ENCODE measurements at places on chromosomes 3 and 15.

DNA sequence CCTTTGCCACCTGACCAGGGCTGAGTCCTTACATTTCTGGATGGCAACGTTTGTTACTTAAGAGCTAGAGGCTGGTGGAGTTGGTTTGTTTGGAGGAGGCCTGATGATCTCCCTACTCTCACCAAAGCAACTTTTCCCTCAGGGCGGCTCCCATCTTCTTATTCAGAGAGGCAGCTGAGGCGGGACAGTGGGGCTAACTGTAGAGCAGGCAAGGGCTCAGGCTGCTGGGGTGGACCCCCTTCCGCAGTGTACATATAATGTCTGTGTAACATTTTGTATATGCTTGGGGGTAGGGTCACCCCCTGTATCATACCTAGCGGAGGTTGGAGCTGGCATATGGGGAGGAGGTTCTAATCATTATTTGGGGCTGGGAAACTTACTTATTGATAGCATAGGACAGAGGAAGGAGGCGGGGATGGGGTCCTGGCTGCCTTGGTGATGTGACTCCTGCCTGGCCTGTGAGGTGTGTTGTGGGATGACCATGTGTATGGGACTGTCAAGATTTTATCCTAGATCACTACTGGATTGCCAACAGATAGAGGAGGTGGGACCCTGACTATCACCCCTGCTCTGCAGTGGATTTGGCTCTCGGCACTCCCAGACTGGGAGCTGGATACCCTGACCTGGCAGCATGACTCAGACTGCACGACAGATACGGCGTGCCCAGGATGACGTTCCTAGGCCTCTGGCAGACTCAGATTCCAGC is 52.5 kb upstream of the UBE2Q2 start:
- no peak for DNase-seq

DNA sequence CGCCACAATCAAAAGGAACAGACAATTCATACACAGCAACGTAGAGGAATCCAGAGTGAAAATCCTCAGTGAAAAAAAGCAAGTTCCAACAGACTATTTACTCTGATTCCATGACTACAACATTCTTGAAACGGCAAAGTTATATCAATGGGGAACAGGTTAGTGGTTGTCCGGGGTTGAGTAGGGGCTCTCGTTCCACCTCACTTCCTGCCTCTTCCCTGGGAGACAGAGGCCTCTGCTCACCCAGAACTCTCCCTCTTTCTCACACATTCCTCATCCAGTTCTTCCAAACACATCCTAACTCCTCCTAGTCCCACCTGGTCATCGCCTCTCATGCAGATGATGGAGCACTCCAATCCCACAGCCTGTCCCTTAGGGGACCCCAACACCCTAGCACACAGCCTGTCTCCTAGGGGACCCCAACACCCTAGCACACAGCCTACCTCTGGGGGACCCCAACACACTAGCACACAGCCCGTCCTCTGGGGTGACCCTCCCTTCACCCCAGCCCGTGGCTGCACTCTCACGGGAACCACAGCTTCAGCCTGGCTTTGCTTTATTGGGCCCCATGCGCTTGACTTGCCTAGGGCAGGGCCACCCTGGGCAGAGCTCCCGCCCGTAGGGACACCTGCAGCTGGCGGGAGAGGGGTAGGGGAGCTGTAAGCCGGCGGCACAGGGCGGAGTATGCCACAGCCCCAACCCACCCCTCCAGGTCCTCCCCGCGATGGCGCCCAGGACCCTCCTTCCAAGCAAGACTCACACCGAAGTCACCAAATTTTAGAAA is 5.2 kb downstream of the OCA2 start:
- no peak for DNase-seq

DNA sequence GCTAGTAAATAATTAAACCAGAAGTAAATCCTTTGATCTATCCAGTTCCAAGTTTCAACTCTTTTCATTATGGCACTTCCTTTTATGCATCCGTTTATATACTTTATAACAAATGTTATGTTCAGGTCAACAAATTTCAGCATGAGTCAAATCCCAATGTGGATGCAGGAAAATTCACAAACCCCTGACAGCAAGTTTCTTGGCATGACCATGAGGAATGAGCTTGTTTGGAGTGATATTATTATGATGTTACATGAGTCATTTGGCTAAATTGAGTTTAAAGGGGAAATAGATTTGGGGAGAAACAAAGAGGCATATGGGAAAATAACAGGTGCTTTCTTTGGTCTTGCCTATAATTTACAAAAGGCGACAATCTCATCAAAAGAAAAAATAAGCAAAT is 32.1 kb upstream of the KCNMB2 start:
- no peak for DNase-seq

DNA sequence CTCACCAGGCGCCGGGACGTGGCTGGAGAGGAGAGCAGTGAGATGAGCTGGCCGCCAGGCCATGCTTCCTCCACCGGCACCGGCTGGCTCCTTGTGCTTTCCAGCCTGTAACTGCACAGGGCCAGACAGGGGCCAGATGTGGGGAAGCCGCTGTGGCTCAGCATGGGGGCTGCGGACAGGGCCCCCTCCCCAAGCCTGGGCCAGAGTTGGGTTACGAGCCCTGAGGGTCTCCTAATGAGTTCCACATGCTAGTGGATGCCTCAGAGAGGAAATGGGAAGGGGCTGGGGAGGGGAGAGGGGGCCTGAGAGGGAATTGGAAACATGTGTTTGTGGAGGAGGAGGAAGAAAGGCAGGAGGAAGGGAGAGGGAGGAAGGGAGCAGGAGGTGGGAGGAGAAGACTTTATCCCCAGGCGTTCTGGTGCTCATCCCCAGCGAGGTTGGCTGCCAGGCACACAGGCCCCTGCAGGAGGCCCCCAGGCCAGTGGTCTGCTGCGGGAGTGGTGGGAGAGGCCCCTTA is 11.7 kb upstream of the DUSP7 start:
- no peak for DNase-seq

DNA sequence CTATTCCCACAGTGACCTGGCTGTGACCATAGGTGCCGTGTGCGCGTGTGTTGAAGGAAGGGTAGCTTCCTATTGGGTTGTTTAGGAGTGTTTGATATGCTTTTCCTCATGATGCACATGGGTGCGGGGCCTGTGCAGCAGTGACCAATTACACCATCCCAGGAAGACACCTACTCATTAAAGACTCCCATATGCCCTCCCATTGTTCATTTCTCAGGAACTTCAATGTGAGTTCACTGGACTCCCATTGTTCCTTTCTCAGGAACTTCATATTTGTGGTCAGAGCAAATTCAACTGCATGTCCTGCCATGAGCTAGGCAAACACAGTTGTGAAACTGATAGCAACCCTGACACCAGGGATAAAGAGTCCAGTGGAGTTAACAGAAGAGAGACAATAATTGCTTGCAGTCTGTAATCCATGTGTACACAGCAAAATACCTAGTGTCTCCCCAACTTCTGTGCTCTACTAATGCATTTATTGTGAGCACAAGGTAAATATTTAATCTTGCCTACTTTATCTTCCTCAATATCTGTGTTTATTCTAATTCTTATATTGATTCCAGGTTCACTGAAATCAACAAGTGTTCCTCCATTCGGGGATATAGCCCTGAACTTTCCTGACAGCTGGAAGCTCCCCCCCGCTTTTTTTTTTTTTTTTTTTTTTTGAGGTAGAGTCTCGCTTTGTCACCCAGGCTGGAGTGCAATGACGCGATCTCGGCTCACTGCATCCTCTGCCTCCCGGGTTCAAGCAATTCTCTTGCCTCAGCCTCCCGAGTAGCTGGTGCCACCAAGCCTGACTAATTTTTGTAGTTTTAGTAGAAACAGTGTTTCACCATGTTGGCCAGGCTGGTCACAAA is 57.5 kb upstream of the GCNT3 start:
- no peak for DNase-seq

DNA sequence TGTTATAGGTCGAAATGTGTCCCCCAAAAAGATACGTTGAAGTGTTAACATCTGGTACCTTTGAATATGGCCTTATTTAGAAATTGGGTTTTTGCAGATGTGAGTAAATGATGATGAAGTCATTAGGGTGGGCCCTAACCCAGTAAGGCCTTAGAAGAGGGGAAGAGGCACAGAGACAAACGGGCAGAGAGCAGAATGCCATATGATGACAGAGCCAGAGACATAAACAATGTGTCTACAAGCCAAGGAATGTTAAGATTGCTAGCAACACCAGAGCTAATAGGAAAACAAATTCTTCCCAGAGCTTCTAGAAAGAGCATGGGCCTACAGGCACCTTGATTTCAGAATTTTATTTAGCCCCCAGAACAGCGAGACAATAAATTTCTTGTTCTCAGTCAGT is 693.1 kb upstream of the NECTIN3 start:
- no peak for DNase-seq

GRCh38 chr3:32782407-32782806 is 35.4 kb upstream of the TRIM71 start:
- DNase-seq = no peak

DNA sequence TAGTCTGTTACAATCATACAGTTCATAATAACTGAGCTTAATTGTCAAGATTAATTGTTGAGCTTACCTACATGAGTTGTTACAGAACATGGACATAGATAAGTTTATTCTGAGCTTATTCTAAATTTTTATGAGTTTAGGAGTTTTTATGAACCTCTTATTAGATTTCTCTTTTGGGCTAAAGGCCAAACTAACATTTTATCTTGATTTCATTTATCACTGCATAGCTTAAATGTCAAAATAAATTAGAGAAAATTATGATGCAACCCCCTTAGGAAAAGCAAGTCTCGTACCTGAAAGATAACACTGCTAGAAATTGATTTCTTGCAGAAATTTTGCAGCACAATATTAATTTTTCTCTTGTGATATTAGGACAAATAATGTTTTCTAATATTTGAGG is 54.5 kb downstream of the CNTN6 start:
- no peak for DNase-seq

DNA sequence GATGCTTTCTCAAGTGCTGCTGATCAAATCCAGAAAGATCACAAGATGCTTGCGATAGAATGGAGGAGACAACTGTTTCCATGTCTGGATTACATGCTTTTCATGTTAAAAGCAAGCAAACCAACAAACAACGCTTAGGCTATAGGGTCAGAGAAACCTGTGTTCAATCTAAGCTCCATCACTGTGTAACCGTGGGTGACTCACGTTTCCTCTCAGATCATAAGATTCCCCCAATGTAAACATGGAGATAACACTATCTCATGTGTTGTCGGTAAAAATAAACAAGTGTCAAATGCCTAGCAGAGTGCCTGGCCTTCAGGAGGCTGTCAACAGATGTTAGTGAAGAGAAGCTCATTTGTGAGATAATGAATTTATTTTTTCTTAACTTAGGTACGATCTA is 907.8 kb downstream of the NTRK3 start:
- DNase-seq = no peak

DNA sequence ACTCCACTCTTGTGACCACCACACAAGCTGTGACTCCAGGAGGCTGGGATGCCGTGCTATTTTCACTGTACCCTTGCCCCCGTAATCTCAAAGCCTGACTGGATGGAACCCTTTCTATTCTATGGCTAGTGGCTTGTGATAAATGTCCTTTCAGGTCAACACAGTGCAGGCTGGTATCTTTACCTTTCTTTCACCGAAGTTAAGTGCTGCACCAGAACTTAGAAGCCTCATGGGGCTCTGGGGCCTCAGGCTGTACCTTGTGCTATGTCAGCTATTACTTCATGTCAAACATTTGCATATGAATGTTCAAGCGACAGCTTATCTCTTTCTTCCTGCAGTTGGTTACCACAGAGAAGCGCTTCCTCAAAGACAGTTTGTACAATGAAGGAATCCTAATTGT is 66.8 kb downstream of the RPL39L start:
- no peak for DNase-seq

- no peak for DNase-seq
These were observed 314.7 kb upstream of the ICE2 start for GRCh38 chr15:60793656-60794055.

DNA sequence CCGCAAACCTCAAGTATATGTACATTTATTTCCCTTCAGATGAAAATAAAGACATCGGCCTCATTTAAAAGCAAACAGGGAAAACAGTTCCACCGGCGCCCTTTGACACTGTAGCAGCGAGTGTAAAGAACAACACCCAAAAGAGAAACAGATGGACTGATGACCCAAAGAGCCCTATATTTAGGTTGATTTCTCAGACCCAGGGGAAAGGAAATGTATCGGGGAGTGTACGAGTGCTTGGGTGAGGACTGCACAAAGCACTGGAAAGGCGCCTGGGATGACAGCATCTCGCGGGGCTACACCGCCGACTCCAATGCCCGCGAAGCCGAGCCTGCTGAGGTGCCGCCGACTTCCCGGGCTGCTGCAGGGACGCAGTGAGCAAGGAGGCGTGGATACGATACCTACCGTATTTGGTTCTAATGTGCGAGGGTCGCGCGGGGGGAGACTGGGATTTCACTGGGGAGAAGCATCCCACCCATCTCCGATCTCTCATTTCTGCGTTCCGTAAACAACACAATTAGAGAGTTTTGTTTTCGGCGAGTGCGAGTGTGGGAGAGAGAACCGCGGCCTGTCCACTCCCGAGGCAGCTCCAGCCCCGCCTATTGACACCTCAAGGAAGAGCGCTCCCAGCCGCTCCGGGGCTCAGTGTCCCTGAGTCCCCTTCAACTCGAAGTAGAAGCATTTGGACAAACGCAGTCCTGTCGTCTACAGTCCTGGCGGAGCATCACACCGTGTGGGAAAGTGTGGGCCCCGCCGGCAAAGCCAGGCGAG is 2.0 kb downstream of the MECOM start:
- no peak for DNase-seq

DNA sequence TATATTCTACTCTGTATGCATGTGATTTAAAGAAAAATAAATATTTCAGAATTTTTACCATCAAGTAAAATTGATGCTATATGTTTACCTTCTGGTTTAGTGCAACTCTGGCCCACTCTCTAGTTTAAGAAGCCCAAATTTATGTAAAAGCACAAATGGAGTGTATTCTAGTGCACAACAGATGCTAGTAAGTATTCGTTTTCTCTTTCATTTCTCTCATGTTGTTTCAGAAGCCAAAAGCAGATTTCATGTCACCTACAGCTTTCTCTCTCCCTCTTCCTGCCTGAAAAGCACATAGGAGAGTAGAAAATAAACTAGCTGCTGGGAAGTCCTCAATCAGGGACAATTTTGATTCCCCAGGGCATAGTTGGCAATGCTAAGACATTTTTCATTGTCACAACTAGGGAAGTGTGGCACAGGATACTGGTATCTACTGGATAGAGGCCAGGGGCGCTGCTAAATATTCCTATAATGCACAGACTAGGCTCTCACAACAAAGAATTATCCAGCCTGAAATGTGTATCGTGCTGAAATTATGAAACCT is 147.4 kb upstream of the ARHGEF26 start:
- no peak for DNase-seq

GRCh38 chr3:195185583-195185982 is 85.4 kb downstream of the XXYLT1 start:
- no peak for DNase-seq

GRCh38 chr3:196235452-196236122 is 19.3 kb downstream of the SLC51A start:
- no peak for DNase-seq
